ENCODE measurements at places on chromosomes 2 and 18.

DNA sequence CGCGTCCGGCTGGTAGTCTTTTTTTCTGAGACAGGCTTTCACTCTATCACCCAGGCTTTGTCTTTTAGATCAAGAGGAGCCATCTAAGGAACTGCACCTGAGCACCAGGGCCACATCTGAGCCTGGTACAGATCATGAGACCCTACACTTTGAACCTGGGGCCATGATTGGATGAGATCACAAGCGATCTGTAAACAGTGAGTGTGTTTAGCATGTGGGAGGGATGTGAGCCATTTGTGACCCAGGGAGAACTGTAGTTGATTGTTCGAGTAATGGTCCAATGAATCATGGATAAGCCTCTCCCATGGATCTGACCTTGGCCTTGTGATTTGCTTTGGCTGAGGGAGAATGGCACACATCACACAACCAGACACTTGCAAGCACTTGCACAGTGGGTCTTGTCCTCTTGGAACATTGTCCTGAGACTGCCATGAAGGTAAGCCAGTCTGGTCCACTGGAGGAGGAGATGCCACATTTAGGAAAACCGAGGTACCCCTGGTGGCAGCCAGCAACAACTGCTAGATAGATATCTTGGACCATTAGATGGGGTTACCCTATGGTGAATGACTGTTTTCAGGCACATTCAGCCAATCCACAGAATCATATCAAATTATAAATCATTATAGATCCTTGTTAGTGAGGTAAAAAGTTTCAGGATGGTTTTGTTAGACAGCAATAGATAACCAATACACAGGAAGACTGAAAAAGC, 19.5 kb upstream of the DTNB start:
- no peak for DNase-seq

DNA sequence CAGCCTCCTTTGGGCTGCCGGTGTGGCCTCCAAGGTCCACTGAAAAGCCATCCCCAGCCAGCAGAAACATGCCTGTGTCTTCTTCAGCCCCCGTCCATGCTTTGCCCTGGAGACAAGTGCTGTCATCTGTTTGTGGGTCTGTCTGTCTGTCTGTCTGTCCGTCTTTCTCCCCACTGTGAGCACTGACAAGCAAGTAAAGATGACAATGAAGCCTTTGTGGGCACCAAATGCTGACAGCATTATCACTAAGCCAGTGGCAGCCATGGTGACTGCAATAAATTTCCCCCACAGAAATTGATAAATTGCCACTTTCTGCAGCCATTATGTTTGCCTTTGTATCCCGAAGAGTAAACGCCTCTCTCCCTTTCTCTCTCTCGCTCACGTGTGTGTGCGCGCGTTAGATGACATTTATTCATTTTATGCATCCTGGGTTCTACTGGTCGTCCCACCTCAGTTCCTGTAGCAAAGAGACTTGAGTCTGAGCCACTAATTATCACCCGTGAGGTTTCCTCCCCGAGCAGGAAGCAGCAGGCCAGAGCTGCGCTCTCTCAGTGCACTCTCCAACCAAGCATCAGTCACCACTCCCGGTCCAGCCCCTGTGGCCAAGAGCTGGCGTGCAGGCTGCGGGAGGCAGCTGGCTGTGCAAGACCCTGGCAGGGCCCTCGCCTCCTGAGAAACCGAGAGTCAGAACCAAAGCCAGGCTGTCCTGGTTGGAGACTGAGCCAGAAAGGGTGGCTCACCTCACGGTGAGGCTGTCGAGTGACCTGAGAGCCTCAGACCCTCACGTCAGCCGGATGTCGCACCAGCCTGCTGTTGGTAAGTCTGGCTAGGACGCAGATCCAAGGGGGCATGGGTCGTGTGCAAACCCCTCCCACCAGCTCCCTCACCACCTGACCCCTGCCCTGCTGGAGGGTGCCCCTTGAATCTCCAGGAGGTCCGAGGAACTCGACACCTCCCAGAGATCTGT, 6.9 kb downstream of the STEAP3 start:
- no peak for DNase-seq

DNA sequence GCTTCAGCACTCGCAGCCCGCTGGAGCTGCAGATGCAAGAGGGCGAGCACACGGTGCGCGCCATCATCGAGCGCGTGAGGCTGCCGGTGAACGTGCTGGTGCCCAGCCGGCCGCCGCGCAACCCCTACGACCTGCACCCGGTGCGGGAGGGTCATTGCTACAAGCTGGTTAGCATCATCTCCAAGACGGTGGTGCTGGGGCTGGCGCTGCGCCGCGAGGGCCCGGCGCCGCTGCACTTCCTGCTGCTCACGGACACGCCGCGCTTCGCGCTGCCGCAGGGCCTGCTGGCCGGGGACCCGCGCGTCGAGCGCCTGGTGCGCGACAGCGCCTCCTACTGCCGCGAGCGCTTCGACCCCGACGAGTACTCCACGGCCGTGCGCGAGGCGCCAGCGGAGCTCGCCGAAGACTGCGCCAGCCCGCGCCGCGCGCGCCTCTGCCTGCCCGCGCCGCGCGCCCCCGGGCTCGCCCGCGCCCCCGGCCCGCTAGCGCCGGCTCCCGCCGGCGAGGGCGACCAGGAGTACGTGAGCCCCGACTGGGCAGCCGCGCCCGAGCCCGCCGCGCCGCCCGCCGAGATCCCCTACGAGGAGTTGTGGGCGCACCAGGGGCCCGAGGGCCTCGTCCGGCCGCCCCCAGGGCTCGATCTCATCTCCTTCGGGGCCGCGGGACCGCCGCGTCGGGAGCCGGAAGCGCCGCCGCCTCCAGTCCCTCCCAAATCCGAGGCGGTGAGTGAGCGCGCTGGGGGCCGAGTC, 11.8 kb downstream of the GAREM2 start:
- DNase-seq, result peak; percentile 79

GRCh38 chr2:148430101-148430500, 214.4 kb upstream of the EPC2 start:
- DNase-seq, result no peak

GRCh38 chr18:12911929-12912703, 28.1 kb upstream of the PTPN2 start:
- no peak for DNase-seq

GRCh38 chr2:26345283-26345544, 729 bp upstream of the SELENOI start:
- DNase-seq, result no peak

GRCh38 chr18:12737243-12737902, 34.5 kb downstream of the PSMG2 start:
- DNase-seq, result no peak

- no peak for DNase-seq
Observed at GRCh38 chr2:118431997-118432396, 343.7 kb downstream of the INSIG2 start.

DNA sequence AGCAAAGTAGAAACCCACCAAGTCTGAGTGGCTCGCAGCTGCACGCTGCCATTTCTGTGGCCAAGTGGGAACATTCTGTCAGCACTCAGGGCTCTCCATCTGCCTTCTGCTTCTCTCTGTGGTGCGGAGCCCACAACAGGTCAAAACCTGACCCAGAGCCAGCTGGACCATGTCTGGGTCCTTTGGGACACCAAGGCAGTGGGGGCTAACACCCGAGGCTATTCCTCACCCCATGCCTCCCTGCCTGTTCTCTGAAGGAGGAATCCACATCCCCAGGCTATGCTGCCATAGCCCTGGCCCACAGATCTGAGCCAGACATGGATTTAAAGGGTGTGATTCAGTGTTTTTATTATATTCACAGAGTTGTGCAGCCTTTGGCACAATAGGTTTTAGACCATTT, 86.4 kb downstream of the SNTG2 start:
- DNase-seq, result no peak

DNA sequence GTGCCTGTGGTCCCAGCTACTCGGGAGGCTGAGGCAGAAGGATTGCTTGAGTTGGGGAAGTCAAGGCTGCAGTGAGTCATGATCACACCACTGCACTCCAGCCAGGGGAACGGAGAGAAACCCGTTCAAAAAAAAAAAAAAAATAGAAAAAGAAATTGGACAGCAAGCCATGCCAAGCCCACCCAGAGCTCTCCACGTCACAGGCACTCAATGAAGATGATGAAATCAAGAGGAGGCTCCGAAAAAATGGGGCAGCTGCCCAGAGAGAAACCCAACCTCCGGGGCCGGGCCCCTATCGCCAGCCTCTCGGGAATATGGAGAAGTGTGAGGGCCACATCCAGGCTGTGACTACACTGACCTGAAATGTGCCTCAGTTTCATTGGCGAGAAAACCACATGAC, 40.0 kb downstream of the BIN1 start:
- DNase-seq, result no peak

GRCh38 chr18:51169731-51170130, 27.8 kb downstream of the MEX3C start:
- DNase-seq, result no peak

DNA sequence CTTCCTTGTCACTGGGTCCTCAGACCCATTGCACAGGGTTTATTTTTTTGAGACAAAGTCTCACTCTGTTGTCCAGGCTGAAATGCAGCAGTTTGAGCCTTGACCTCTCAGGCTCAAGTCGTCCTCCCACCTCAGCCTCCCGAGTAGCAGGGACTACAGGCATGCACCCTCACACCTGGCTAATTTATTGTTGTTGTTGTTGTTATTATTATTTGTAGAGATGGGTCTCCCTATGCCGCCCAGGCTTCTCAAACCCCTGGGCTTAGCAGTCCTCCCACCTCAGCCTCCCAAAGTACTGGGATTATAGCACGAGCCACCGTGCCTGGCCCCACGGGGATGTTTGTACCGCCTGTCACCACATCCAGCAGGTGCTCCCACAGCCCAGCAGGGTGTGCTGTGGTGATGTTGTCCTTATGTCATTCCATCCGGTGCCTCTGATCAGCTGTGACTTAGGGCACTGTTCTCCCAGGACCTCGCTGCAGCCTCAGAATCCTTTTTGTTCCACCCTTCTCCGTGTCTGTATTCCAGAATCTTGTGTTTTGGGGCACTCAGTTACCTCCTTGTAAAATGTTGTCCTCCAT, 182.3 kb downstream of the INO80D start:
- no peak for DNase-seq

- DNase-seq, result no peak
Observed at GRCh38 chr18:79447703-79448367, 52.1 kb downstream of the NFATC1 start.

GRCh38 chr18:46329736-46330246, 225.6 kb downstream of the HAUS1 start:
- DNase-seq, result no peak

DNA sequence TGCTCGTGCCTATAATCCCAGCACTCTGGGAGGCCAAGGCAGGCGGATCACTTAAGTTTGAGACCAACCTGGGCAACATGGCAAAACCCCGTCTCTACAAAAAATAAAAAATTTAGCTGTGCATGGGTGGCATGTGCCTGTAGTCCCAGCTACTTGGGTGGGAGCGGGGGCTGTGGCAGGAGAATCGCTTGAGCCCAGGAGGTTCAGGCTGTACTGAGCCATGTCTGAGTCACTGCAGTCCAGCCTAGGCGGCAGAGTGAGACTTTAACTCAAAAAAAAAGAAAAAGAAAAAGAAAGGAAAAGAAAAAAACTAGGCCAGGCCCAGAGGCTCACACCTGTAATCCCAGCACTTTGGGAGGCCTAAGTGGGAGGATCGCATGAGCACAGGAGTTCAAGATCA, 30.8 kb downstream of the TWSG1 start:
- DNase-seq, result no peak

DNA sequence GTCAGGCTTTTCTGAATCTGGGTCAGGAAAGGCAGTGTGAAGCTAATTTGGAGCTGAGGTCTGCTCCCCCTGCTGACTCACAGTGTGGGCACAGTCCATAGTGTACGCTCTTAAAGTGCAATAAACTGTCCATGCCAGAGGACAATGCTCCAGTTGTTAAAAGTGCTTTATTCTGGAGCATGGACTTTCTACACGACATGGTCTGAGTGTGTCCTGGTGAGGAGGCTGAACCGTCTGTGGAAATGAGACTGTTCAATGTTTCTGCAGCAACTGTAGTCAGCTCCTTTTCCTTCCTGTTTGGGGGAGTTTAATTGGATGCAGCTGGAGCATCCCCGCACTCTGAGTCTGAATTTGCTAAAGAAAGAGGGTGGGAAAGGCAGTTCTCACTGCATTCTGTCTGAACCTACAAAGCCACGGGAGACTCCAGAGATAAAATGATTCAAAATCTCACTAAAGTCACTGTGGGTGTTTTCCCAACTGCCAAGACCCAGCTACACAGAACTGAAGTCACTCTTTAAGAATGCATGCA, 110.2 kb upstream of the TRIB2 start:
- DNase-seq, result no peak

- DNase-seq, result no peak
Observed at GRCh38 chr18:75284566-75284965, 74.0 kb downstream of the TSHZ1 start.

DNA sequence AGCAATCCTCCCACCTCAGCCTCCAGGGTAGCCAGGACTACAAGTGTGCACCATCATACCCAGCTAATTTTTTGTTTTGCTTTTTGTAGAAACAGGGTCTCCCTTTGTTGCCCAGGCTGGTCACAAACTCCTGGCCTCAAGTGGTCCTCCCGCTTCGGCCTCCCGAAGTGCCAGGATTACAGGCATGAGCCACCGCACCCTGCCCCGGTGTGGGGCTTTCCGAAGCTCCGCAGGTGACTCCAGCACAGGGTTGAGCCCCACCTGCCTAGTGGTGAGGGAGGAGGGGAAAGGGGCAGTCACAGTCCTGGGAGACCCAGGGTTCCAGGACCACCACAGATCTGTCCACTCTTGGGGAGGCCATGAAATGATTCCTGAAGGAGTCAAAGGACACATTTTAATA, 5.2 kb downstream of the PRLH start:
- DNase-seq, result no peak

GRCh38 chr2:45905632-45905958, 254.1 kb downstream of the PRKCE start:
- no peak for DNase-seq

DNA sequence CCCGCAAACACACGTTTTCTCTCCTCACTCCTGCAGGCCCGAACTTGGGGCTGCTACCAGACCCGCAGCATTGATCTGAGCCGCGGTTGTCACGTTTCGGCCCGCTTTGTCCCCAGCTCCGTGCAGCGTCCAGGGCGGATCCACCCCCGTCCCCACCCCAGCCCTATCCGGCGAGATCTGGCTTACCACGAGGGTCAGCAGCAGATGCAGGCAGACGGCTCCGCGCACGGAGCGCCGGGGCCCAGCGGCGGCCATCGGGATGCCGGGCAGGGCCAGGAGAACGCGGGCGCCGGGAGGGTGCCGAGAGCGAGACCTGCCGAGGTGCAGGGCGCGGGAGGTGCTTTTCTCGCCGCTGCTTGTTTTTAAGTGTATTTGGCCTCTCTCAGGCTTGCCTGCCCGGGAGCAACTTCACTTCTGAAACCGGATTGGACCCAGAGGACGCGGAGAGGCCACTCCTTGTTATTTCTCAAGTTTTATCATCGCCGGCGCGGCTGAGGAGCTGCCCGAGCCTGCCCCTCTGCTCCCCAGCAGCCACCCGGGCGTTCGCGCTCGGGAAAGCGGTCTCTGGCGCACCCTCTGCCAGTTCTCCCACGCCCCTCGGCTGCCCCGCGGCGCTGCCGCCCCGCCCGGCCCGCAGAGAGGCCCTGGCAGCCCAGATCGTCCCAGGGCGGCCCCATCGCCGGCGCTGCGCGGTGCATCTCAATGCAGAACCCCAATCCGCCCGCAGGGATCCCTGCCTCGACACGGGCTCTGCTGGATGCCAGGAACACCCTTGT, at the start of gene DSC3:
Gene DSC3, minus strand, starts transcription at position 337 of the 776 bp plus-strand sequence. Its CDS starts 82 bp downstream, at position 255.
- no peak for DNase-seq

GRCh38 chr2:226609366-226609765, 190.3 kb downstream of the IRS1 start:
- no peak for DNase-seq
